ENCODE measurements at places on chromosomes 5 and 9.
A peak's percentile ranks its signal among the peaks of the same experiment; 100 is the strongest.

- no peak for DNase-seq
These were observed 86.2 kb upstream of the RETREG1 start for GRCh38 chr5:16702964-16703363.

DNA sequence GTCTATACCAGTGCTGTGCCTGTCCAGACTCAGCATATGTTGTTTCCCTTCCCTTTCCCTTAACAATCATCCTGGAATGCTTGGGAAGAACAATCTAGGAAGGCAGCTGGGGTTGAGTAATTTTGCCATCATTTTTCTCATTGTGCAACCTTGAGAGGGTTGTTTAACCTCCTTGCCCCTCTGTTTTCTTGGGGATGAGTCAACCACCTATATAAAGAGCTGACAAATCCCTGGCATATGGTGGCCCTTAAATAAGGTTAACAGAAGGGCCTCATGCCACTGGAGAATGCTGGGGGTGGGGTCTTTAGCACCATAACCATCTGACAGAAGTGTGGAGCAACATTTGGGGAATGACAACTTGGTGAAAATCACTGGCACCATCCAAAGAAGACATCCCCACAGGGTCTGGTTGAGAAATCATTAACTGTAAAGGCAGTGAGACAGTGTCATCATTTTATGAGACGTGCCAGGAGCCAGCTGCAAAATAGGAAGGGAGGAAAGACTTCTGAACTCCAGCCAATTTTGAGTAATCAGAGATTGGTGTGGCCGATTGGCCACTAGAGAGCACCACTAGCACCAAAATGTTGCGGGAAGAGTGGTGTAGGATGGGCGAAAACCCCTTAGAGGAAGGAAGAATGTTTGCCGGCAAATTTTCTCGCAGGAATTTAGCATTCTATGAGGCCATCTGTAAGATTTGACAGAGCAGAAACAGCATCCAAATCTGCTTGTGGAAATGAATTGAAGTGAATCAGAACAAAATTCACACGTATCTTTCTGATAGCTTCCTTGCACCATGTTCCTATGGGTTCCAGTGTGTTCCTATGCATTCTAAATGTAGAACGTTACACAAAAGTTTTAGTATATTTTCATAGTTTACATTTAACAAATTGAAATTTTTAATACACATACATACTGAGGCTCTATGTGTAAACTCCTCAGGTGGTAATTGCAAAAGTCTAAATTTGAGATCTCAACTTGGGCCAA is 113.8 kb downstream of the MSX2 start:
- DNase-seq: no peak

DNA sequence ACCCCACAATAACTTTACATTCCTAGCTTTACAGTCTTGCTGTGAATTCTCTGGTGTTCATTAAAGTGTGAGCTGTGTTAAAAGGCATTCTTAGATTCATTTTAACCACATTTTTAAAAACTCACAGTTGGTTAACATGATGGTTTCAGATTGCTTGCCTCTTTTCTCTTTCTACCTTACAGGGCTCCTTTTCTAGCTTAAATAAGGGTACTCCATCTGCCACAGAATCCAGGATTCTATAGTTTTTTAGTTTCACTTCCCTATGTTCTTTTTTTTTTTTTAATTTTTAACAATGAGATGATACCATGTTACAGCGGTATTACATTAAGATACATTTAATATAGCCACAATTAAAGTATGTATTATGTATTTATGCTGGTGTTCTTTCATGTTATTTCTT is 3.9 kb upstream of the FBXO4 start:
- DNase-seq: no peak

DNA sequence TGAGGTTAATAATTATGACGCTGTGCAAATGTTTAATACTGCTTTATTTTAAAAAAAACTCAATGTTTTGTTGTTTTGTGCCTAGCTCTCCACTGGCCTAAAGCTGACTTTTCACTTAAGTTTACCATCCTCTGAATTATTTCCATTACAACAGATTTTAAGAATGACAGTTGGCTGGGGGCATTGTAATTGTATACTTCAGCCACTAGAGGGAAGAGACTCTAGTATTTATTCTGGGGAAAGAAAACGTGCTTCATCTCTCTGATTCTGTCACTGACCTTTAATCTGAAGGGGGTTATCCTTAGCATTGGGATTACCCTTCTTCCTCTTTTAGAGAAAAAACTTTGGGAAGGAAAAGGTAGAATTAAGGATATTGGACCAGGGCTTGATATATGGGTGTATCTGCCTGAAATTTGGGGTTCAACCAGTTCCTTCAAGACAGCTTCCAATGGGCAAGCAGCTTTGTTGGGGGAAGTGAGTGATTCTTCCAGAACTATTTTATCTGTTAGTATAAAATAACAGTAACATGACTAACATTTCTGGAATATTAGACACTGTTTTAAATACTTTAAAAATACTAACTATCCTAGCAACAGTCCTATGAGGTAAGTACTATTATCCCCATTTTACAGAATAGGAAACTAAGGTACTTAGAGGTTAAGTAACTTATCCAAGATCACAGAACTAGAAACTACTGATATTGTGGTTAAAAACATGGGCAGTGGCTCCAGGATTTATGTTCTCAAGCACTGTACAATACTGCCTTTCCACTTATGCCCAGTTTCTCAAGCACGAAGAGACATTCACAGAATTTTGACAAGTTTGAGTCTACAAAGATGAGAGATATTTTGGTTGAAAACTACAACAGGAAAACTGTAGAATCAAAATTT is 208.4 kb downstream of the CD180 start:
- no peak for DNase-seq

DNA sequence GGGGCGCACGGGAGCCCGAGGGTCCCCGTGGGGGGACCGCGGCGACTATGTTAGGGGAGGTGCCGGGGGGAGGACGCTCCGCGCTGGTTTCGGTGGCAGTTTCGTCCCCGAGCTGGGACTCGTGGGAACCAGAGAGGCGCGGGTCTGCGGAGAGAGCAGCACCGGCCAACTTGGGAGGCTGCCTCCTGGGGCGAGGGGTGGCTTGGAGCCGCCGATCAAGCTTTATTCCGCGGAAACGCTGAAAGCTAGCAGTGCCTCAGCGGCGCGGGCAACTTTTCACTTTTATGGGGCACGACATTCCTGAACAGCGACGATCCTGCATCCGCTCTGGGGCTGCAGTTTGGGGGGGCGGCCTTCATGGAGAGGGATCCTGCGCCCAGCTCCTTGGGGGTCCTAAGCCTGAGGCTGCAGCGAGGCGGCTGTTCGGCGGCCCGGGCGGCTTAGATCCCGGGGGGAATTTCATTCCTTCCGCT is 369 bp downstream of the OCLN start:
- no peak for DNase-seq

DNA sequence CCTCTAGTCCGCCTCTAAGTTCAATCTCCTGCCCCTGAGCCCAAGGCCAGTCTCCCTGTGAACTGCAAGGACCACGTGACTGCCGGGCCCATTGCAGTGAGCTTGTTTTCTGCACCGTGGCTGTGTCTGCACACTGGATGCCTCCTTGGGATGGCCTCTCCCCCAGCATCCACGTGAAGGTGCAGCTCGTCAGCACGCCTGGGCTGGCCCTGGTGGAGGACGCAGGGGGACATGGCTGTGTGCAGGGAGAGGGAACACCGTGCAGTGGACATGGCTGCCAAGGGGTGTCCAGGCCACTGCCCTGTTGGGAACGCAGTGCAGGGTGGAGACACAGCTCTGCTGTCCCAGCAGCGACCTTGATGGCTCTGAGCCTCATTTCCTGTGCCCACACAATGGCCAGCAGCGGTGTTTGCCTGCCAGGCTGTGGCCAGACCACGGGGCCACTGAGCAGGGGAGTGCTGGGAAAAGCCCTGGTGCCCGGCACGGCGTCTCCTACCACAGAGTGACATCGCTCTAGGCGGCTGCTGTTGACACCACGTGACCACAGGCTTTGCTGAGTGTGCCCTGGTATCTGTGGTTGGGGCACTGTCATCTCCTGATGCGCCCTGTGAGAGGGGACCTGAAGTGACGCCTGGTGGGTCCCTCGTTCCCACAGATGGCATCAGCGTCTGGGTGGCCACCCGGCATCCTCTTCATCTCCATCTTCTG is 26.9 kb upstream of the EXOC3 start:
- DNase-seq: no peak

DNA sequence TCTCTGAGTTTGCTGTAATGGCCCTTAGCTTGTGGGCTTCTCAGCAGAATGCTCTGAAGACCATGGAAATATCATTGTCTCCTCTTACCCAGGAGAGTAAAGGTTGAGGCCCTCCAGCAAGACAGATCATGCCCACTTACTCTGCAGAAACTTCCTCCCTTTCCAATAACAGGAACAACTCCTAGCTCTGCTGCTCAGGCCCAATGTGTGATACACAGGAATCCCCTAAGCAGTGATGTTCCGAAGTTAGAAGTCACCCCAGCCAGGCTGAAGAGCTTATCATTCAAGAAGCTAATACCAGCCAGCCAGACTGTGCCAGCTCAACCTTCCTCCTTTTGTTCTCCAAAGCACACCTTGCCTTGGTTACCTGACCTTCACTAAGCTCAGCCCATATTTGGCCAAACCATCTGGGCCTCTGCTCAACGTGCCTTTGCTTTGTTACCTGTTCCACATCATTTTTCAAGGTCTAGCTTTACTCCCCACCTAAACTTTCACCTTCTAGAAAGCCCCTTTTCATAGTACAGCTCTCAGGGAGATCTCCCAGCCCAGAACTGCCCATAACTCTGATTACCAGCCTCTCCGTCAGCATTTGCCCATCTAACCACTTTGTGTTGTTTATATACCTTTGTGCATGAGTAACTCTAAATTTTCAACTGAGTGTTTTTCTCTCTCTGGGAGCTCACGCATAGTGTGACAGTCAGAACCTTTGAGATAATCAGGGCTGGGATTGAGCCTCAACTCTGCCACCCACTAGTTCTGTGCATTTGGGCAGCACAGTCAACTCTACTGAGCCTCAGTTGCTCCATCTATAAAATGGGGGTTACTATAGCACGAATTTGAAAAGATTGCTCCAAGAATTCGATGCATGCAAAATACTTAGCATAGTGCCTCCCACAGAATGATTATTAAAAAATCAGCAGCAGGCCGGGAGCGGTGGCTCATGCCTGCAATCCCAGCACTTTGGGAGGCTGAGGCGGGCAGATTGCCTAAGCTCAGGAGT is 107.6 kb upstream of the CPEB4 start:
- no peak for DNase-seq

GRCh38 chr5:61228691-61229280 is 66.5 kb upstream of the SMIM15 start:
- no peak for DNase-seq

- DNase-seq: no peak
These were observed 8.2 kb upstream of the ELL2 start for GRCh38 chr5:95969651-95970358.

DNA sequence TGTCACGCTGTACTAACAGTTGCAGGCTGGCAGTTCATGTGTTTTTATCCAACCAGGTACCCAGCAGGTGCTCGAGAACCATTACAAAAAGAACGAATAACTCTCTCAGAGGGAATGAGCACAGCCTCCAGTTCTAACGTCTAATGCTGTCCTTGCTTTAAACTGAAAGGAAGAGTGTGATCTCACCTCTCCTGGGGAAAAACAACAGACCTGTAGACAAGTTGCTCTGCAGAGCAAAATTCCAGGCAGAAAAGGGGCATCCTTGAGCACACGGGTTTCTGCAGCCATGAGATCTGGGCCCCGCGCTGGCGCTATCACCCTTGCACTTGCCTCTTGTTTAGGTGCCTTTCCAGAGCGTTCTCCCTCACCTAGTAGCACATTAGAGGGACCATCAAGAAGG is 92.5 kb upstream of the DNAH5 start:
- no peak for DNase-seq

DNA sequence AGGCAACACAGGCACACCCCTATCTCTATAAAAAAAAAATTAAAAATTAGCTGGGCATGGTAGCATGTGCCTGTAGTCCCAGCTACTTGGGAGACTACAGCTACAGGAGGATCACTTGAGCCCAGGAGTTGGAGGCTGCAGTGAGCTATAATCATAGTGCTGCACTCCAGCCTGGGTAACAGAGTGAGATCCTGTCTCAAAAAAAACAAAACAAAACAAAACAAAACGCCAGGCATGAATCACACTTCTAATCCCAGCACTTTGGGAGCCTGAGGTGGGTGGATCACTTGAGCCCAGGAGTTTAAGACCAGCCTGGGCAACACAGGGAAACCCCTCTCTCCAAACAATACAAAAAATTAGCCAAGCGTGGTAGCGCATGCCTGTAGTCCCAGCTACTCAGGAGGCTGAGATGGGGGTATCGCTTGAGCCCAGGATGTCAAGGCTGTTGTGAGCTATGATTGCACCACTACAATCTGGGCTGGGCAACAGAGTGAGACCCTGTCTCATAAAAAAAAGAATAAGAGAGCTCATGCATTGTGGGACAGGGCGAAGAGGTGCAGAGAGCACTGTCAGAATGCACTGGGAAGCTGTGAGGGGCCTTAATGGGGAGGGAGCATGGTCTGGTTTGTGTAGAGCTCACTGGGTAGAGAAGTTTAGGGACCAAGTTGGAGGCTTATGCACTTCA is 8.4 kb upstream of the SAP30L start:
- DNase-seq: no peak

GRCh38 chr5:112253478-112254250 is 165.4 kb downstream of the EPB41L4A start:
- DNase-seq: no peak

DNA sequence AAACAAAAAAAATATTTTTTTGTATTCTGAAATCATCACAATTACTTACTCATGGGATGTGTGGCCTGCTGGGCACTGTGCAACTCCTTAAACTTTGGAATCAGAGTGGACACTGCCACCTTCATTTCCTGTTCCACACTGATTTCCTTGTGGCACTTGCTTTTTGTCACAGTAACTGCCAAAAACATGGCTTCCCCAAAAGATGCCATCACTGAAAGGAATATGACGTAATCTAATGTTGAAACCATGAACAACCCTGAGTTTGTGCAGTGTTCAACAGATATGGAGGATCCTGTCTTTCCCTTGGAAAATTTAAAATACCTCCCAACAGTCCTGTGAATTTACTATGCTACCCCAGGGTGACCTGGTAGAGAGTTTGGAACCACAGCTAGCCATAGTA is 12.6 kb upstream of the IL12B start:
- DNase-seq: no peak

DNA sequence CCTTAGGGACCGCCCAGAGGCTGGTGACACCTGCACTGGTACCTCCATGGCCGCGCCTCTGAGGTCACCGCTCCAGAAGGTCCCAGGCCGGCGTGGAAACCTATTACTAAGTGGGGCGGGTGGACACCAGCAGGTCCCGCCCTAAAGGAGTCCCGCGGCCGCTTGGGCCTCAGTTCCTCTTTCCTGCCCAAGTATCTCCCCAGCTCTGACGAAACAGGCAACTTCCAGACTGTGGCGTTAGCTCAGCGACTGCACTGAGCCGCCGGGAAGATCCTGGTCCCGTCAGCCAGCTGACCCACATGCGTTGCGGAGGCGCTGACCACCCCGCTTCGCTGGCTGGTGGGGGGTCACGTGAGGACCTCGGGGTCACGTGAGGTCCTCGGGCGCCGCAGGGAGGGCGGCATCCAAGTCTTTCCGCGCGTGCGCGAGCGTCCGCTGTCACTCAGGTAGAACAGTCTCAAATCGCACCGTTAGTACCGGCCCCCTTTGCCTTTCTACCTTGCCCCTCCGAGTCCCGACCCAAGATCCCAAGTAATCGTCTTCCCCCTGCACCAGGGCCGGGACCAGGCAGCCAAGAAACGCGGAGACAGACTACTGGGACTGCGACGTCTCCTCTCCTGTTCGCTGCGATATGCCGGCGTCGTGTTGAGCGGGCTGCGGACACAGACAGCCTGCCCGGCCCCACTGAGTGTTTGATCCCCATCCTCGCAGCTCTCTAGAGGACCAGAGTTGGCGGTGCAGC is 53.7 kb upstream of the KDM4C start:
- peak; percentile 57 for DNase-seq

Measured in urinary bladder (tissue), 4 donors.